Adrenal gland (tissue), 19 donors: ENCODE measurements at places on chromosomes 5 and 9. TPM values are rescaled to one million over a fixed set of nuclear protein-coding genes. Genes with fewer than 3 reads are reported as not detected.
A peak's percentile ranks its signal among the peaks of the same experiment; 100 is the strongest.

DNA sequence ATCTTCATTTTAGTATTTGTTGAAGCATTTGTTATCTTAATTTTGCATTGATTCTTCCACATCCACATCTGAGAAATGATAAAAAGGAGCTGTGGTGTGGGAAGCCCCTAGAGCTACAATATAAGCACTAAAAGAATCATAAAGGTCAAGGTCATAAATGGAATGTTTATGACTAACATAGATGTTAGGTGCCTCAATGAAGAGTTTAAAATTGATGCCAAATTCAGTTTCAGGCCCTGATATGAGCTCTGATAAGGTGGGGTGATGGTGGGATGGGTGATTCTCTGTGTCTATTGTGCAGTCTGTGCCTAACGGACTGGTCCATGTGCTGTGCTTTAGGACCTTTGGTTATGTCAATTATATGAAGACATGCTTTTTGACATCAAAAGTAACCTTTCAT, 61.2 kb upstream of the CAMK4 start:
- no peaks in the 10 kb centered on the region for H3K4me1 ChIP-seq
- no peak overlapping the region for H3K4me3 ChIP-seq
- no peak overlapping the region for H3K27ac ChIP-seq

Gene CHMP5
- total RNA-seq, result 54.9 TPM

- no peaks in the 10 kb centered on the region for H3K27me3 ChIP-seq
- H3K36me3 ChIP-seq, result no peaks in the 10 kb centered on the region
- no peak for DNase-seq
- peaks cover 25% of the 10 kb centered on the region for H3K4me1 ChIP-seq
- H3K4me3 ChIP-seq, result no peak overlapping the region
- H3K27ac ChIP-seq, result no peak overlapping the region
Measured at GRCh38 chr5:39506211-39506610, 81.4 kb upstream of the DAB2 start.

DNA sequence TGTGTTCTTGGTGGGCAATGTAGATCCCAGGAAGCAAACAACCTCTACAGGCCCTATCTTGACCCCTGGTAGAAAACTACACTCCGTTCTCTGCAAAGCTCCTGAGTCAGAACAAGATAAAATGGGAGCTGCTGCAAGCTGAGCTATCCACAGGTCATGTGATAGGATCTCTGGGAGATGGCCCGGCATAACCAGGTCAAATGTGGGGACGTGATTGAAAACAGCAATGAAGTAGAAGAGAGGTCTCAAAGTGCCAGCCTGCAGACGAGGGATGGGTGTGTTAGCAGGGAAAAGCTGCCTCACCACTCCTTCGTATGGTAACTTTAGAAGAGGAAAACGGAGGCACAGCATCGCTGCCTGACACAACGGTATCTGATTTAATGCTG, 25.0 kb downstream of the NRG2 start:
- H3K27ac ChIP-seq, result peak overlapping the region; percentile 31
- no peak overlapping the region for H3K4me3 ChIP-seq
- H3K36me3 ChIP-seq, result no peaks in the 10 kb centered on the region
- H3K27me3 ChIP-seq, result no peaks in the 10 kb centered on the region
- DNase-seq, result no peak
